Mammary epithelial cell (primary cell): ENCODE measurements at places on chromosomes 13 and 19. TPM values are rescaled to one million over a fixed set of nuclear protein-coding genes. Genes with fewer than 3 reads are reported as not detected.
A peak's percentile ranks its signal among the peaks of the same experiment; 100 is the strongest.

The SLITRK6 gene
- polyA plus RNA-seq, result 10.8 TPM

The SLITRK1 gene
- polyA plus RNA-seq, result not detected

The CBY2 gene
- polyA plus RNA-seq, result not detected

The CYP2S1 gene
- polyA plus RNA-seq, result 0.42 TPM

DNA sequence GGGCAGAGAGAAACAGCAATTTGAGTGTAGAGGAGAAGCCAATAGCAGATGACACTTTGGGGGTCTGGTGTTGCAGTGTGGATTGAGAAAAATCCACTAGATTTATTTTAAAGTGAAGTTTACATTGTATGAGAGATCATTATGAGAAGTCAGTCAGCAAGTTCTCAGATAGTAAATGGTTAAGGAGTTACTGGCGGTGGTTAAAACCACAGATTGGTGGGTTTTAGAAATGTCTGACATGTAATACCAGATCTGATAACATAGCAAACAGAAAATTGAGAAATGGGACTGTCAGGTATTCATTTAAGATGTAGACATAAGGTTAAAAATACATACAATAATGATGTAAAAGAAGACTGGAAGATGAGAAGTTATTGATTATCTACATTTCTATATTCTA is 7.2 kb downstream of the ABHD13 start:
- DNase-seq, result no peak

DNA sequence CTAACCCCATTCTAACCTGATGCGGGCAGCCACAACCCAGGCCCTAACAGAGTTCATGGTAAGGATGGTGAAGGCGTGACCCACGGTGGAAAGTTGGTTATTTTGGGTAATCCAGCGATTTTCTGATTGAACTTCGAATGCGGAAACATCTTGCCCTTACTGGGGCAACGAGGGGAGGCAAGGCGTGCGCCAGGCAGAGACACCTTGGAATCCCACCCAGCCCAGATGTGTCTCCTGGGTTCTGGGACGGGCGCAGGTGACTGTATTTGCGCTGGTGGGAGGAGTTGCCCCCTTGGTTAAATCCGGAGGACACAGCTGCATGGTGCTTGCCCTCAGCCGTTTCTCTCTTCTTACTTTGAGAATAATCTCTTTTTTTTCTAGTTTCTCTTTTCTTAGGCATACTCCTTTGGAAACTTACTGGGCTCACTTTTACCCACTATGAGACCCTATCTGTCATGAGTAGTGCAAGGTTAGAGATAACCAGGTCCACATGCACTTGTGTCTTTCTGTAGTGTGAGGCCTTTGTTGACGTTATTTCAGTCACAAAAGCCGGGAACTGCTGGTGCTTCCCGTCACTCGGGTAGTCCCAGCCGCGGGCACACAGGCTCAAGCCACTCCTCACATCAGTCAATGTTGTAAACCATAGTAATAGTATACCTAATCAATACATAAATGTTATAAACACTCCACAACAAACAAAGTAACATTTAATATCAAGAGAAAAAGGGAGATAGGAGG is 81.5 kb downstream of the ATP11A start:
- DNase-seq, result no peak

DNA sequence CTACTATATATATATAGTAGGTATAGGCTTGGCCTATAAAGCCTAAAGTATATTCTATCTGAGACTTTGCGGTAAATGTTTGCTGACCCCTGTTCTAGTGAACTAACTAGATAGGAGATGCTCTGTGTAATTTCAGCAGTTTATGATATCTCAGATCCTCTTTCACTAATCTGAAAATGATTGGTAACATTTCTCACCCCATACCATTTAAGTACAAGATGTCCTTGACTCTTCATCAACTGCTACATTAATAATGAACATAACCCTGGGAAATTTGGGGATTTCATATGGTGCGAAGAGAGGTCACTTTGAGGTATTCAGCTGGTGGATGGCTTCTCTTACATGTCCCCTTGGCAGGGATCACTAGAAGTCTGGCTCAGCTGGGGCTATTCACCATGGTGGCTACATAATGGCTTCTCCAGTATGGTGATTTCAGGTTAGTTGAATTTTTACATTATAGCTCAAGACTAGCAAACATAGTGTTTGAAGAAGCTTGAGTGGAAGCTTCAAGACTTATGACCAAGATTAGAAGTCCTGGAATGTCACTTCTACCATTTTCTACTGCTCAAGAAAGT is 103.6 kb upstream of the MYCBP2 start:
- no peak for DNase-seq

DNA sequence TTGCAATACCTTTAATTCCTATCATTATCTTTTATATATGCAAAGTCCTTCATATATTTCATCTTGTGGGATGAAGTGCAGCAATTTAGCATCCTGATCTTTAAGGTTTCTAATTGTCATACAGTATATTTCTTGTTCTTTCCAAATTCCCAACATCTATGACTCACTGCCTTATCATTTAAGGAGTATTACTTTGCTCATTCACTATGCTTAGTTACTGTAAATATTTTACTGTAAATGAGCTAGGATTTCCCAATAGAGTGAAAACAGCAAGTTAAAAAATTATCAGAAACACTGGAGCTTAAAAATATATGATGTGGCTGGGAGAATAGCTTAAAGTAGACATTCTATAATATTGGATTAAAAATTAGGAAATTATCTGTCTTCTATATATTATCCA is 69.9 kb downstream of the SLITRK6 start:
- peak; percentile 62 for DNase-seq

GRCh38 chr13:56201834-56202233 is 938.9 kb upstream of the PRR20A start:
- no peak for DNase-seq

- no peak for DNase-seq
Measured at GRCh38 chr13:22080832-22081231, 410.0 kb downstream of the FGF9 start.

DNA sequence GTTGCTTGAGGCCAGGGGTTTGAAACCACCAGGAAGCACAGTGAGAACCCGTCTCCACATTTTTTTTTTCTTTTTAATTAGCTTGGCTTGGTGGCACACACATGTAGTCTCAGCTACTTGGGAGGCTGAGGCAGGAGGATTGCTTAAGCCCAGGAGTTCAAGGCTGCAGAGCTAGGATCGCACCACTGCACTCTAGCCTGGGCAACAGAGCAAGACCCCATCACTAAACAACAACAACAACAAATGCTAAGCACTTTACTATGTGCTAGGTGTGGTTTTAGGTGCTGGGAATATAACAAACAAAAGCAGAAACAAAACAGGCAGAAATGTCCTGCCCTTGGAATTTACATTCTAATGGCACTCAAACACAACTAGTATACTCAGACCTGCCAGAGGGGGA is 51.3 kb downstream of the RYR1 start:
- no peak for DNase-seq
